Uterus (tissue), 4 donors: ENCODE measurements at places on chromosomes 5 and 9. TPM values are rescaled to one million over a fixed set of nuclear protein-coding genes. Genes with fewer than 3 reads are reported as not detected.

Gene SV2C
- total RNA-seq, result not detected

Gene TSPAN17
- total RNA-seq, result 17.8 TPM

Gene EPB41L4B
- 3.9 TPM for total RNA-seq

Gene SYK
- total RNA-seq, result 7.4 TPM

Gene IL33
- 6.9 TPM for total RNA-seq

Gene SLC45A2
- total RNA-seq, result not detected

Gene CCDC192
- total RNA-seq, result 1.3 TPM

Gene BTNL8
- not detected for total RNA-seq

Gene GBA2
- 41.5 TPM for total RNA-seq

Gene IRX1
- not detected for total RNA-seq

Gene PROB1
- 8.3 TPM for total RNA-seq

Gene LAMC3
- total RNA-seq, result 2.6 TPM

Gene PTPRD
- 1.2 TPM for total RNA-seq

Gene BRD8
- total RNA-seq, result 23.2 TPM

Gene OLFM1
- total RNA-seq, result 27.4 TPM

Gene PKN3
- 4.9 TPM for total RNA-seq

Gene IL3
- total RNA-seq, result not detected

Gene KCNV2
- total RNA-seq, result not detected

Gene ZNF366
- 0.29 TPM for total RNA-seq

Gene SLCO6A1
- not detected for total RNA-seq

Gene RPP25L
- 22.6 TPM for total RNA-seq

Gene GRIA1
- 24.1 TPM for total RNA-seq

Gene MAST4
- total RNA-seq, result 45.1 TPM

Gene SH2D3C
- 16.7 TPM for total RNA-seq

Gene FGF10
- total RNA-seq, result 5.9 TPM

Gene DEPDC1B
- total RNA-seq, result not detected

Gene ESM1
- 2.1 TPM for total RNA-seq

Gene DNAH5
- total RNA-seq, result 0.37 TPM

Gene OGN
- 53.5 TPM for total RNA-seq

Gene STK32A
- 2.0 TPM for total RNA-seq

Gene PCDHB15
- 17.8 TPM for total RNA-seq

Gene SIT1
- total RNA-seq, result not detected

Gene SMIM33
- total RNA-seq, result not detected

Gene PITX1
- total RNA-seq, result 1.2 TPM

Gene FBN2
- 389 TPM for total RNA-seq

Gene OCLN
- total RNA-seq, result 11.5 TPM

Gene PCDHGB1
- not detected for total RNA-seq
